ENCODE measurements at places on chromosomes 1 and 21.

DNA sequence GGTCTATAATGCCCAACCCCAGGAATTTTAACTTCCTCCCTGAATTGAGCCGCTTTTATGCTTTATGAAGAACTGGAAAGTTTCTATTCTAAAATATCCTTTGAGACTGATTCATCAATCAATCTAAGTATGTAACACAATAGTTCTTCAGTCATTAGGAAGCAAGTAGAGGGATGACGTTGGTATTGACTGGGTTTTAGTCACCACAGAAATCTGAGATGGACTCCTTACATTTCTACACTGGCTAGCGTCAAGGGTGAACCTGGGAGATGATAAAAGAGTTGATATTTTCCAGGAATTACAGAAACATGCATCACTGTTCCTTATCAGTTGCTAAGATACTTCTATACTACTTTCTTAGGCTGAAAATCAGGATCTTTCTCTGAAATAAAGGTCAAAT is 308.0 kb downstream of the HMCN1 start:
- DNase-seq: no peak

GRCh38 chr1:153119491-153119971 is 6.2 kb upstream of the SPRR2F start:
- DNase-seq: no peak

- no peak for DNase-seq
These were observed 1.5 kb downstream of the F13B start for GRCh38 chr1:197065559-197065958.

DNA sequence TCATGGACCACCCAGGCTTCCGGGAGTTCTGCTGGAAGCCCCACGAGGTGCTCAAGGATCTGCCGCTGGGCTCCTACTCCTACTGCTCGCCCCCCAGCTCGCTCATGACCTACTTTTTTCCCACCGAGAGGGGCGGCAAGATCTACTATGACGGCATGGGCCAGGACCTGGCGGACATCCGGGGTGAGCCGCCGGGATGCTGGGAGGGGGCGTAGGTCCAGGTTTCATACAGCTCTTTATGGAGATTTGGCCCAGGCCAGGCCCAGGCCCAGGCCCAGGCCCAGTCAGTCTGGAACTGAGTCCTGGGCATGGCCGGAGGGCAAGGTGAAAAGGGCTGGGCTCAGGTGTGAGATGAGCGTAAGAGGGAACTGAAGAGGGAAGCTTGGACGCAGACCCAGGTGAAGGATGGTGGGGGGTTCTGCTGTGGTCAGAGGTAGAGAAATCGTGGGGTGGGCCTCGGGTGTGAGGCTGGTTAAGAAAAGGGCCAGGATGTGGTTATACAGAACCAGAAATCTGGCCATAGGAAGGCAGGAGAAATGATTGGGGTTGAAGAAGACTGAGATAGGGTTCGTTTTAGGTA is 23.0 kb downstream of the DISP3 start:
- DNase-seq: no peak

DNA sequence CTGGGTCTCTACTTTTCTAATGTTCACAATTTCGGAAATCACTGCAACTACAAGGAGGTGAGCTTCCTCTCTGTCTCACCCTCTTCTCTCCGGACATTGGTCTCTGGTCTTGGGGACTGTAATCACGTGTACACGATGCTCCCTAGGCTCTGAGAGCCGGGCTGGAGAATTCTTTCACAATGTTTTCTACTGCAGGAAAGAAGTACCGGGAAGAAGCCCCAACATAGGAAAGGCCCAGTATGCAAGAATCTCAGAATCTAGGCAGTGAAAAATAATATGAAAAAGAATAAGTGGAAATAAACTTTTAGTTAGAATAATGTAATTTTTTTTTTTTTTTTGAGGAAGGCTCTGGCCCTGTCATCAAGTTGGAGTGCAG is 13.5 kb upstream of the HJV start:
- DNase-seq: no peak

DNA sequence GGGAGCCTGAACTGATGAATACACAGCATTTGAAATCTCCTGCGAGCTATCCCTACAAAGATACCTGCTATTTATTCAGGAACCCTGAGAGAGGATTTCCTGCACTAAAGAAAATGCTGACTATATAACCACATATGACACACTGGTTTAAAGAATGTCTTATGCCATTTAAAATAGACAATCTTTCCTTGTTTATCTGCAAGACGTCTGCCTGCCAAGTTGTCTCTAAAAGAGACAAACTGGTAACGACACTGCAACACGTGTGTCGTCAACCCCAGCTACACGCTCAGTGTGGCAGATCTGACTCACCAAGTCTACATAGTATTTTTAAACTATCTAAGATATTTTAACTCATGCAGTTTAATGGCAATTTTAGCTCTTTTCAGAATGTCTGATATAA is 42.7 kb downstream of the APP start:
- DNase-seq: no peak
